ENCODE measurements at places on chromosomes 3 and 15.

DNA sequence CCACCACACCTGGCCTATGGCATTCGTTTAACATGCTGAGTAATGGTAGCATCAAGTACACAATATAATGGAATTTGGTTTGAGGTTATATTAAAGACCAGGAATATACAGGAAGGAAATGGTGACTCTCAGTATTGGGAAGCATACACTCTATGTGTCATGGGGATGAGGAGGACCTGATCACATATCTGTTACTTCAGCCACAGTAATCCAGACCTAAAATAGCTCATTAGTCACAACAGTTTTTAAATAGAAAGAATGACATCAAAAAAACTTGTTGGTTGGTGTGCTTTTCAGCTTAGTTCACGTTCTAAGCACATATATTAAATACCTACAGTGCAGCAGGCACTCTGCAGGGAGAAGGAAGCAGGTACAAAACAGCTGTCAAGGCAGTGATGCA is 52.5 kb upstream of the ATP2C1 start:
- no peak for DNase-seq

DNA sequence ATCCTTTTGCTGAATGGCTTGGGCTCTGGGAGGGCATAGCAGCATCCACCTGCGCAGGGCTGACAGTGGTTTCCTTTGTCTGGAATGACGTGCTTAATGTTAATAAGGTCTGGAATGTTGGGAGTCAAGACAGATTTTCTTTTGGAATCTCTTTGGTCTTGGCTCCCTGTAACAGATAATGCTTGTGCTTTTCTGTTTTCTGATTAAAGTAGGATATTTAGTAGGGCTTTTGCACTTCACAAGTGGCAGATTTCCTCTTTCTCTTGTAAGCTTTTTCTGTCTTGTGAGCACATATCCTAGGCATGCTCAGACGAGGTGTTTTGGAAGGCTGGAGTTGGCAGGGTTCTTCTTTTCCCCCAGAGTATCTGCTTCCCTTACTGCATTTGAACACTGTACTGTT is 189.6 kb downstream of the GHSR start:
- DNase-seq, result no peak

- DNase-seq, result no peak
Observed at GRCh38 chr3:53500165-53500777, 5.9 kb downstream of the CACNA1D start.

DNA sequence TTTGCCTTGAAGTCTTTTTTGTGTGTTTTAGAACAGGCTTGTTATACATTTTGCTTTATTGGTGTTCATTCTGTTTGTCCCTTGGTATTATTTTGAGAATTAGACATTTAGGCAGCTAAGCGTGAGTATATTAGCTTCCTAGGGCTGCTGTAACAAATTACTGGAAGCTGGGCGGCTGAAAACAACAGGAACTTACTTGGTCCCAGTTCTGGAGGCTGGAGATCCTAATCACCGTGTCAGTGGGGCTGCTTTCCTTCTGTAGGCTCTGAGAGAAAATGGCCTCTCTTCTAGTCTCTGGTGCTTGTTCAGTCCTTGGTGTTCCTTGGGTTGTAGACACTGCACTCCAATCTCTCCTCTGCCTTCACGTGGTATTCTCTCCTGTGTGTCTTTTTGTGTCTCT is 142.3 kb downstream of the KLHL25 start:
- no peak for DNase-seq

DNA sequence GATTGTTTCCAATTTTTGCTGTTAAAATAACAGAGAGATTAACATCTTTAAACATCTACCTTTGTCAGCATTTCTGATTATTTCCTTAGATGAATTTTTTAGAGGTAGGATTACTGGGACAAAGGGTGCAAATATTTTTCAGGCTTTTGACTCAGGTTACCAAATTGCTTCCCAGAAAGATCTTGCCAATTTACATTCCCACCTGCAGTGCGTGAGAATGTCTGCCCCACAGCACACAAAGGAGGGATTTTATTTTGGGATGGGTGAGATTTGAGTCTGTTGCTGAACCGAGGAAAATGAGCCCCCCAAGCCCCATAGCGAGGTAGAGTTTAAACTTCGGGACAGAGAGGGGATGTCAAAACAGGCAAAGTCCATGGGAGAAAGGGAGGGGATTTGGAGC is 25.9 kb upstream of the RNU6-1 start:
- DNase-seq, result no peak

DNA sequence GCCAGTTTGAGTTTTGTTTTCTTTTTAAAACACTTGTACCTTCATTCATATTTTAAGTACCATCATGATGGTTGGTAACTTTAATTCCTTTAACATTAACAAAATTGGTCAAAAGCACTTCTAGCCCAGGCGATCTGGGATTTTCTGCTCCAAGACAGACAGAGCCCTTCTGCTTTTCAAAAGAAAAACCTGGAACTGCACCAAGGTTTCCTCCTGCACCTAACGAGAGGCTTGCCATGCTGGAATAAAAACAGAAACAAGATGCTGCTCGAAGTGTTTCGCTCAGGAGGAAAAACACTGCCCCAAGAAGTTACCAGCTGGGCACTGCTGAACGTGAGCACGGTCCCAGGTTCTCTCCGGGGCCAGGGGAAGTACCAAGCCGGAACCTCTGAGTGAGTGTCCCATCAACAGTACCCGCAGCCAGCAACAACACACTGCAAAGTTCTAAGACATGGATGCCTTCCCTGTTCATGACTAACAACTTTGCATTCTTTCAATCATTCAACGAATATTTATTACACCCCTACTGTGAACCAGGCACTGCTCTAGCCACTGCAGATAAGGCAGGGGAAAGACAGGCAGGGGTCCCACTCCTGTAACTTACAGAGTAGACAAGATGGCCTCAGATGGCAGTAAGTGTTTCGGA is 98.8 kb downstream of the XXYLT1 start:
- no peak for DNase-seq

DNA sequence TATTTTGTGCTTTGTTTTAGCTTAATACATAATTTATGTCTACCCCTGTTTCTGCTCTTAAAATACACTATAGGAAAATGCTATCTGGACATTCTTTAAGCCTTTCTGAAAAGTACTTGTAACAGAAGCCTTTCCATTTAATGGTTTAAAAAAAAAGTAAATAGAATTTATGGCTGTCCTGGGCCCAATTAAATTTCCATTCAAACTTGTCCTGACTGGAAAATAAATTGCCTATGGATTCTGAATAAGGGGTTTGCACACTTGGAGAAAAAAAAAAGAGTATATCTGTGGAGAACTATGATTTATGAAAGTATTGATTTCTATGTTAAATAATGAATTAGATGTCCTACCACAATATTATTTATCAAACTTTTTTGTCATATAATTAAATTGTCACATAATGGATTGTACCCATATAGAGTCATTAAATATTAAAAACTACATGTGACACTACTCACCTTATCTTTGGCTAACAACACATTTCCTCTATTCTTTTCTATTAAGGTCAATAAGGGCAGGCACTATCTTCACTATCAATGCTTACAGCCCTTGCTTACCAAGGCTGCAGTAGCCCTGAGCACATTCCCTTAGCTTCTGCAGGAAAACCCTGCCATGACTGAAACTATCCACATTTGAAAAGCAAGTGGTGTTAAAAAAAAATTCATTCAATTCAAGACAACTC is 396.1 kb upstream of the ROBO2 start:
- DNase-seq, result no peak

- DNase-seq, result no peak
Observed at GRCh38 chr15:99202176-99202552, 47.2 kb downstream of the TTC23 start.

DNA sequence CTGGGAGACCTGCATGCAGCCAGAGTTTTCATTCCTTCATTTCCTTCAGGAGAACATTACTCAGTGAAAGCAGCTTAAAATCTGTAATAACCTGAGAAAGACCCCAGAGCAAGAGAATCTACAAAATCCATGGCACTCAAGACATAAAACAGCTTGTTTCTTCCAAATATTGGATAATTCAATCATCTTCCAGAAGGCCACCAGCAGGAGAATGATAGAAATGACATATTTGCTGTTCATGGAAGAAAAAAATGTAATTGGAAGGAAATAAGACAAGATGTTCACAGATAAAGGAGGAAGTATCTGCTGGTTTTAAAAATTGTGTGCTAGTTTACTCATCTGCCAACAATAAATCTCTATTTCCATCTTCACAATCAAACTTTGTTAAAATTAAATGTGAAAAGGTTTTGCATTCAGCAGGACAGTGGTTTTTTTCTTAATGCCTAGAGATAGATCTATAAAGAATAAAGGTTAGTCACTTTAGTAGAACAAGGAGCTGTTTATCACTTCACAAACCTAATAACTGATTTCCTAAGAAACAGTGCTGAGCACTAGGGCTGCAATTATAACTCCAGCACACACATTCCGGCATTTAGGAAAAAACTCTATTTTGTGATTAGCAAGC is 530.8 kb downstream of the NSUN3 start:
- DNase-seq, result no peak

GRCh38 chr3:30286007-30286669 is 320.3 kb upstream of the TGFBR2 start:
- DNase-seq, result no peak

DNA sequence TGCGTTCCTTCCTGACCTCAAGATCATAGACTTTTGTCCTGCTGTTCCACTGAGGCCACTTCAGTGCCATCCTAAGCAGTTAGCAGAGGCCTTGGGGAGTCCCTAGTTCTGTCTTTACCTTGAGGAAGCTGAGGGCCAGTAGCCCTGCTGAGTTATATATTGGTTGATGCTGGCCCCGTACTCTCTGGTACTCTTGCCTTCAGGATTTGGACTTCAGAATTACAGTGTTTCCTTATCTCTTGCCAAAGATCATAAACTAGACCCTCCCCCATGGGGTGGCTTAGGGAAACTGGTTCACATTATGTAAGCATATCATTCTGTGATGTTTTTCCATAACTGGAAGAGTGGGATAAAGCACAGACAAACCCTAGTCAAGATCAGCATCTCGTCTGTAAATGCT is 33.2 kb downstream of the KBTBD12 start:
- DNase-seq, result no peak

- DNase-seq, result no peak
Observed at GRCh38 chr3:55565521-55565920, 78.4 kb upstream of the WNT5A start.

- DNase-seq, result no peak
Observed at GRCh38 chr15:47820747-47821319, 103.5 kb downstream of the SEMA6D start.

DNA sequence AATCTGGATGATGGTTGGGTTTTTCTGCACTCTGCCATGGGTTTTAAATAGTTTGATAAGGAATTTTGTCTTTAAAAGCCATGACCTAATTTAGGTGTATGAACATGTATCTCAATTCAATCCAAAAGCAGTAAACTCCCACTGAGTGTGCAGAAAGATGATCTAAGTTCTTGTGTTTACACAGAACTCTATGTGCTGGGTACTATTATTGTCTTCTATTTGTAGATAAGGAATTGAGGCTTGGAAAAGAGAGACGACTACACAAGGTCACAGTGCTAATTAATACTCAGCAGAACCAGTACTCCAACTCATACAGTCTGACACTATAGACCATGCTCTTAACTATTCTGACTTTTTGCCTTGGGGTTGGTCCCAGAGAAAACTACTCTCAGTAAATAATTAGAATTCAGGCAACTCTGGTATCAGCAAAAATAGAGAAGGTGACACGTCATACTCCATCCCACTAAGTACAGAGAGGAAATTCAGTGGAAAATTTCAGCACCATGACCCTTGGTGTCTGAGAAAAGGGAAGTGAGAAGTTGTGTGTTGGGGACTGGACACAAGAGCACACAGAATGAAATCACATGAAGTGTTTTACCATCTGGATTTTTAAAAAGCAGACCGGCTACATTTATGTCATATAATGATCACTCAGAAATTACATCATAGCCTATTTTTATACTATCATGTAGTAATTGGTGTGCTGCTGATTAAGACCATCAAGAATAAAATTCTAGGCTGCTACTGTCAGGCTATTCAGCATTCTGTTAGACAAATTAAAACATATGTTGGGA is 18.3 kb upstream of the MYH15 start:
- no peak for DNase-seq

DNA sequence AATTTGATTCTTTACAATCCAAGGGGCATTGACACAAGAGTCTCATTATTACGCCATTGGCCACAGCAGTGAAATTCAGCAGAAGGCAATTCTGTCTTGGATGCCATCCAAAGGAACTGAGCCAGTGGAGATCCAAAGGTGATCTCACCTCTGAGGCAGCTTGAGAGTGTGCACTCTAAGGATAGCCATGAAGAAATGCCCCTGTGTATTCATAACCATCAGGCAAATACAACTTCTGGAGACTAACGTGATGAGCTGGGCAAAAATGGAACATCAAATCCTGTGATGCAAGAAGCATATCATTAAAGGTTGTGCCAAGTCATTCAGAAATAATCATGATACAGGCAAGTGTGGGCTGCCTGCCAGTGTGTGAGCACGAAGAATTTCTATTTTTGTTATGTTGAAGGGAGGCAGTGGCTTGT is 41.4 kb downstream of the ROBO2 start:
- no peak for DNase-seq

DNA sequence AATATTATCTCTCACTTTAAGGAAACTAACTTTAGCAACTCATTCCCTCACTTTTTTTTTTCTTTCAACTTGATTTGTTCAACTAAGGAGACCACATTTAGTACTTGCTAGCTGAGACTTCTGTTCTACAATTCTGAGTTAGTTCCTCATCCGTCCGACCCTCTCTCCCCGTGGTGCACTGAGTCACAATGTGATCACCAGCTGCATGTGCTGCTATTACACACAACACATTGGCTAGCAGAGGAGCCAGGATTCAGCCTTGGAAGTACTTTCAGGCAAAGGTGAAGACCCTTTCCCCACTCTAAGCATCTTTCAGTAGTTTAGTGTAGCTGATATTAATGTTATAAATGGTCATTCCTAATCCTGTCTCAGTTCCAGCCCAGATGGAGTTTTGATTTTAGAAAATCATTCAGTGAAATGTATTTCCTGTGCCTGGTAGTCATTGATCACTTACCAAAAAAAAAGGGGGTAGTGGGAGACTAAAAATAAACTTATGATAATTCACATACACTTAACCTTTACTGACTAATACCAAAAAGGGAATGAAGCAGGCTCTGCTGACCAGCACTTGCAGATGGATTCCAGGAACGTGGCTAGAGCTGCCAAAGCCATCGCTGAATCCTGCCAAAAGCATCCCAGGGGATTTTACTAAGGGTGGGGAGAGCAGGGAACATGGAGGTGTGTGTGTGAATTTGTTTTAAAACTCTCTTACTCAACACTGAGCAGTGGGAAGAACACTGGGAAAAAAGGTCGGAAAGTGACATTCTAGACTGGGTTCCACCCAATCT is 424.8 kb downstream of the LPP start:
- DNase-seq, result no peak

DNA sequence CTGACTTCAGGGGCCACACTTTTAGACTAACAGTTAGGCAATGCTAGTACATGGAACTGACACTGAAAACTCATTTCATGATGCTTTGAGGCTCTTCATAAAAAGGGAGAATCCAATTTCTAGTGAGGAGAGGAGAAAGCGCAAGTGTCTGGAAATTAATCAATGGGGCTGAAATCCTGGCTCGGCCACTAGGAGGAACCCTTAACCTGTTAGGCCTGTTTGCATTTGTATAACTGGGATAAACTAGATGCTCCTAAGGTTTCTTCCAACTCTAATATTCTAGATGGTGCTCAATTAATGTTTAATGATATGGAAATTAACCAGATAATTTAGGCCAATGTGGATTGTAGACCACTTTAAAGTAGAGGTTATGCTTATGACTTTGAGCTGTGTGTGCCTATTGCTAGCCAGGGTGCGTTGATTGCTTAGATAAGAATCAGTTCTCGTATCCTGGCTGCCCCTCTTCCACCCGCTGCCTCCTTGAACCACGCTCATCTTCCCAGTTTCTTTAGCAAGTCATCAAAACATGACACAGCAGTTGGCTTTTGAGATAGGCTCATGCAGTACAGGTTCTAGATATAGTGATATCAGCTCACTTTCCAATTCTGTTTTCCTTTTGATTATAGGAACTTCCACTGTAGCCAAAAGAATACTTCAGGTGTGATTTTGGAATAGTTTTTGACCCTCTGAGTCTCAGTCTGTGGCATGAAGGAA is 16.8 kb upstream of the CRBN start:
- DNase-seq, result no peak

Measured in NCI-H1048 (cell line).